ENCODE measurements at places on chromosomes 7 and 10.

- peak; percentile 37 for DNase-seq
Observed at GRCh38 chr7:35754741-35755140, 46.1 kb upstream of the SEPTIN7 start.

DNA sequence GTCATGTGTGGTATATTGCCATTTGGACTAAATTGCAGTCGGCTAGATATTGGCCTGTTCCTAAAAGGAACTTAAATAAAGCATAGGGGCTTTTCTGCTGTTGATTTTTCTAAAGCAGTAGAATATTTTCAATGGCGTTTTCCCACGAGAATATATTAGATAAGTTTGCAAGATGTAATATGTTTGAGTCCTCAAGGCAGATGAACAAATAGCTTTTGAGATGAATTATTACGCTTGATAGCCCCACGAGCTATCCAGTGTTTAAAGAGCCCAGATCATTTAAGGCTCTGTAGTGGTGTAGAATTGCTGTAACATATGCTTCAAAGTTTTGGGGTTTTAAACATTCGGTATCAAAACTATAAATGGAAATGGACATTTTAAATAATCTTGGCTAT is 2.9 kb downstream of the CELF2 start:
- no peak for DNase-seq

GRCh38 chr10:128158021-128158795 is 32.0 kb upstream of the MKI67 start:
- DNase-seq, result no peak

- no peak for DNase-seq
Observed at GRCh38 chr7:42522227-42522991, 285.4 kb upstream of the GLI3 start.

DNA sequence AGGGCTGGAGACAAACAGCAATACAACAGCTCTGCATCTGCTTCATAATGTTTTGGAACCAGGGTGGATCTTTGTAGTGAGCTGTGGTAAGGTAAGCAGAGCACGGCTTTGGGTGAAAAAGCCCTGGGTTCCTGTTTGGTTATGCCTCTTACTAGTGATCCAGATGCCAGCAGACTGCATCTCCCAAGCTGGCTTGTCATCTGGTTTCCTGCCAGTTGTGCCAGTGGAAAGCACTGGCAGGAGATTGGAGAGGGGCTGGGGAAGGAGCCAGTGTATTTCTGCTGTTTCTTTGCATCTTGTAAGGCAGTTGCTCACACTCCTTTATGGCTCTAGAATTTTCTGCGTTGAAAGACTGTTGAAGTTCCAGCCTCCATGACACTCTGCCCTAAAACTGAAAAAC is 137.6 kb downstream of the TSPAN12 start:
- DNase-seq, result no peak

DNA sequence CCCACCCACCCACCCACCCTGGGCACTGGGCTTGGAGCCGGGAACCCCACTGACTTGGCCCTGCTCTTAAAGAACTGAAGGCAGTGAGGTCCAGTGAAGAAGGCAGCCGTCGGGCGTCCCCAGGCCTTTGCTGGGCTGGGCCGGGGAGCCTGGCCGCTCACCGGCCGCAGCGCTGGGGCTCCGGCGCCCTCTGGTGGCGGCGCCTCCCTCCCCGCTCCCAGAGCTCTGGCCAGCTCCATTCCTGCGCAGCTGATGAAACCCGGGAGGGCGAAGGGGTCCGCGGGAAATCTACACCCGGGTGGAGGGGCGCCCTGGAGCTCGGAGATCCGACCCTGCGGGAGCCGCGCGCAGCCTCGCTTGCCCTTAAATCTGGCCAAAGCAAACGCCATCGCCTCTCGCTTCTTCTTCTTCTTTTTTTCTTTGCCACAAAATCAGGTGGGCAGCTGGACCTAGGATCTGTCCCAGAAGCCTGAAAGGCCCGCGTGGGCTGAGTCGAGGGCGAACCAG is 1.7 kb upstream of the CXCL12 start:
- DNase-seq, result peak; percentile 34

DNA sequence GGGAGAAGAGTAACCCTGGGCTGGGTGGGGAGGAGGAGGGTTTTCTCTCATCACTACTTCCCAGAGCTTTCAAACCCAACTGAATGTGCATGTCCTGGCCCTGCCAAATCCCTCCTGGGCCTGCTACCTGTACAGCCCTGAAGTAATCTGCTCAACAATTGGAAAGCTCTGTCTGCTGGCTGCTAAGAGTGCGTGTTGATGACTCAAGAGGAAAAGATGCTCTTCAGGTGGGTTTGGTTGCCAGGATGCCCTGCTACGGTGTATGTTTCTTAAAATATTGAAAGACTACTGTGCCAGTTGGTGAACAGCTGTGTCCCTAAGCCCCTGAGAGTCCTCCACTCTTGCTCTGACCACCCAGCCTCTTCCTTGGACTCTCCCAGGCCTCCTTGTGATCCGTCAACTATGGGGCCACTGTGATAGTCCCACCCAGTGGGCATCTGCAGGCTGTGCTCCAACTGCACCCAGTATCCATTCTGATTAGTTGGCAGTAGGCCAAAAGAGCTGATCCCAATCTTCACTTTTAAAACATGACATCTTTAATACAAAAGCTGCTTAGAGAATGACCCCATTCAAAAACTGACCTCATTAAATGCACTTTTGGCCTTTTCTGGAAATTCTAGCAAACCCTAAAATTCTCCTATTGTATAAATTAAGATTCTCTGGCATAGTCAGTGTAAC is 85.6 kb downstream of the AOAH start:
- DNase-seq, result peak; percentile 4

- DNase-seq, result no peak
Observed at GRCh38 chr7:130622866-130623265, 45.7 kb downstream of the COPG2 start.
